ENCODE measurements at places on chromosomes 4 and X.

DNA sequence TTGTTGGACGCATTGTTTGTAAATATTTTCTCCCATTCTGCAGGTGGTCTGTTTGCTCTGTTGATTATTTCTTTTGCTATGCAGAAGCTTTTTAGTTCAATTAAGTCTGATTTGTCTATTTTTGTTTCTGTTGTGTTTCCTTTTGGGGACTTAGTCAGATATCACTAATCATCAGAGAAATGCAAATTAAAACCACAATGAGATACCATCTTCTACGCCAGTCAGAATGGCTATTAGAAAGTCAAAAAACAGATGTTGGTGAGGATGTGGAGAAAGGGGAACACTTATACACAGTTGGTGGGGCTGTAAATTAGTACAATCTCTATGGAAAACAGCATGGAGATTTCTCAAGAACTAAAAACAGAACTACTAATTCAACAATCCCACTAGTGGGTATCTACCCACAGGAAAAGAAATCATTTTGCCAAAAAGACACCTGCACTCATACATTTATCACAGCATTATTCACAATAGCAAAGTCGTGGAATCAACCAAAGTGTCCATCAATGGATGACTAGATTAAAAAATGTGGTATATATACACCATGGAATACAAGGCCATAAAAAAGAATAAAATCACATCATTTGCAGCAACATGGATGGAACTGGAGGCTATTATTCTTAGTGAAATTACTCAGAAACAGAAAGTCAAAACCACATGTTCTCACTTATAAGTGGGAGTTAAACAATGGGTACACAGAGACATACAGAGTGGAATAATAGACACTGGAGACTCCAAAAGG, 8.1 kb downstream of the COQ2 start:
- no peak for DNase-seq

DNA sequence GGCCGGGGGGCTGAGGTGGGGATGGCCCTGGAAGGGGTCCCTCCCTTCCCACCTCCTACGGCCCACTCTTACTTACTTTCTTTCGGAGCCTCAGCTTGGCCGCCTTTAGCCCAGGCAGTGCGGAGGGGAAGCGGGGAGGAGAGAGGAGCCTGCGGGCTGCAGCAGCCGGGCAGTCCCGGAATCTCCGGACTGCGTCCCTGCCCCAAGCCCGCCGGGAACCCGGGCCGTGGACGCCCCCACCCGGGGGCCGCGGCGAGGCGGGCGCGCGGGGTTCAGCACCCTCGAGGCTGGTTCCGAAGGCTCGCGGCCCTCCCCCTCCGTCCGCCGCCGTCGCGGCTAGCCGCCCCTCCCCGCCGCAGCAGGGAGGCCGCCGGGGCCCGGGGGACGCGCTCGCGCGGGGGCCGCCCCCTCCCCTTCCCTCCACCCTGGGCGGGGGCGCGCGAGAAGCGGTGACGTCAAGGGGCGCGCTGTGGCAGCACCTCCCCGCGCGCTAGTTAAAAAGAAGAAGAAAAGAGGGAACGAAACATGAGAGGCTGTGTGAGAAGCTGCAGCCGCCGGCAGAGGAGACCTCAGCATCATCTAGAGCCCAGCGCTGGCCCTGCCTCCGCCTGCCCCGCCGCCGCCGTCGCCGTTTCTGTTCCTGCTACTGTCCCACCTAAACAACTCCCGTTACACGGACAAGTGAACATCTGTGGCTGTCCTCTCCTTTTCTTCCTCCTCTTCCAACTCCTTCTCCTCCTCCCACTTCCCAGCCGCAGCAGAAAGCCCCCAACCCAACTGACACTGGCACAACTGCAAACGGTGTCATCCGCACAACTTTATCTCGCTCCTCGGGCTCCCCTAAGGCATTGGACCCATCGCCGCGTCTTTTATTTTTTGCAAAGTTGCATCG, at the start of gene HHIP:
Gene HHIP, plus strand, starts transcription at position 526 of the 892 bp plus-strand sequence. CDS start 520 bp downstream, outside the sequence.
- no peak for DNase-seq

DNA sequence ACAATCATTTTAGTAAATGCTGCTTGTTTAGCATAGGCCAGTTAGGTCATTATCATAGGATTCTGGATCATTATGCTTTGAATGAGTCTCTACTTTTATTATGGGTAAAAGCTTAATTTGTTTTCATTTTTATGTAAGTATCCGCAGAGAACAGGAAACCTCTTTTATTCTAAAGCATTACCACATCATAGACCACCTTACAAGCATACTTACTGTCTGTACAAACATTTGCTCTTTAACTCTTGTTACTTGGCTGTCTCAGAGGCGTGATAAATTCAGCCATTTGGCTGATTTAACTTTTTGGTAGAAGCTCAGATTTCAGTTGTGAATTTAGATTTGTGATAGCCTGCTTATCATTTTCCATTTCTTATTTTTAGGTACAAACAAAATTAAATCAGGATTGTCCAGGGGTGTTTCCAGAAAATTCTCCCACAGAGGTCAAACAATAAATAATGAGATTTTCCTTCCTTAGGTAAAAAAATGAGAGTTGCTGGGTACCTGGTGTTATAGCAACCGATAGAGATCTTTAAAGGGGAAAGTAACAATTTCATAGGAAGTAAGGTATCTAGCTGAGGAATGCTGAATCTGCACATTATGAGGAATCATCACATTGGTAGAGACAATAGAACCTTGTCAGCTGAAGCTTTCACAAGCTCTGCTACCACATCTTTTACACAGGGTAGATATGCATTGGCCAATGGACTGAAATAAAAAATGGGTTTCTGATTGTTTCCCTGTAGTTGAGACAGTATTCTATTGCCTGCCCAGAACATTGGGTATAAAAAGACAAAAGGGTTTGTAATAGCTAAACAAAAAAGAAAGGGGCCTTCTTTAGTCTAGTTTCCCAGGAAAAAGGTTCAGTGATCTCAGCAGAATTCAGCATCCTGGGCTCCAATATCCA, 62.5 kb downstream of the NDNF start:
- no peak for DNase-seq

DNA sequence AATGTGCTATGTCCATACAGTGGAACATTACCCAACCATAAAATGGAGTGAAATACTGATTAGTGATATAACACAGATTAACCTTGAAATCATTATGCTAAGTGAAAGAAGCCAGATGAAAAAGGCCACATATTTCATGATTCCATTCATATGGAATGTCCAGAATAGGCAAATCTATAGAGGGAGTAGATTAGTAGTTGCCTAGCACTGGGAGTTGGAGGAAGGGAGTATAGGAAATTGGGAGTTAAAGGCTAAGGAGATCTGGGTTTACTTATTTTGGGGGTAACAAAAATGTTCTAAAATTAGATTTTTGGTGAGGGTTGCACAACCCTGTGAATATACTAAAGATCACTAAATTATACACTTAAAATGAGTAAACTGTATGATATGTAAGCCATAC, 26.8 kb downstream of the ENOX2 start:
- DNase-seq: no peak

- DNase-seq: no peak
These were observed 2.5 kb downstream of the GALNT7 start for GRCh38 chr4:173171098-173171497.

DNA sequence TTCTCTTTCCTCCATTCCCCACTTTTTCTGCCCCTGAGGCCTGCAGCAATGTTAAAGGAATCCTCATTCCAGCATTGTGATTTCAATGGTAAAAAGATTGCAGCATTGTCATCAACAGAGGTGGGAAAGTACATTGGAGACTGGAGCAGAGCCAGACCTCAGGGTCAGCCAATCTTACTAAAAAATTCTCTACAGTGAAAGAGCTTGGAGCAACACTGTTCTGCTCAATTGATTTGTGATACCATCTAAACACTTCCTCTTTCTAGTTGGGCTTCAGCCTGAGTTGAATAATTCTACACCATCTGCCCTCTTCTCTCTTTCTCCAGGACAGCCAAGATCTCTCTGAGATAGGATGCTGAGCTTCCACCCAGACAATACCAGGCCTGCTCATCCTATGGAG, 176.5 kb downstream of the AR start:
- DNase-seq: peak; percentile 16

GRCh38 chr4:87895964-87896621, 63.3 kb downstream of the MEPE start:
- peak; percentile 91 for DNase-seq

GRCh38 chr4:137203601-137204000, 328.7 kb downstream of the PCDH18 start:
- no peak for DNase-seq

- DNase-seq: no peak
These were observed 6.9 kb downstream of the CXCL10 start for GRCh38 chr4:76016393-76016792.

DNA sequence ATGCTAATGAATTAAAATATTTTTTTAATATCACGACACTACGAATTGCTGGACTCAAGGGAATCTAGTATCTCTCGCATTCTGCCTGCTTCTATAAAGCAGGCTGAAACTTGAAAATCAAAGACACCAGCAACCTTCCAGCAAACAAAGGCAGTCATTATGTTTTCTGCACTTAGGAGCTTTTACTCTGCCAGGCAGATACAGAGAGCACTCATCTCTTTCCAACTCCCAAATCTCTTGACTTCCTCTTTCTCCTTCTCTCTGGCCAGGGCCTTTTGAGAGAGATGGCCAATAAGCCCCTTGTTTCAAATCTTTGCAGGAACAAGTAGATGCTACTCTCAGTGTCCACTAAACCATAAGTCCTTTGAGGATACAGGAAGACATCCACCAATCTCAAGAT, 95.2 kb upstream of the KLF3 start:
- no peak for DNase-seq

- DNase-seq: no peak
These were observed 11.3 kb downstream of the DTHD1 start for GRCh38 chr4:36292556-36293188.

- DNase-seq: peak; percentile 23
These were observed 1114.9 kb downstream of the C4orf33 start for GRCh38 chr4:130210864-130211263.

- no peak for DNase-seq
These were observed 5.6 kb downstream of the GPR78 start for GRCh38 chr4:8585721-8586212.

DNA sequence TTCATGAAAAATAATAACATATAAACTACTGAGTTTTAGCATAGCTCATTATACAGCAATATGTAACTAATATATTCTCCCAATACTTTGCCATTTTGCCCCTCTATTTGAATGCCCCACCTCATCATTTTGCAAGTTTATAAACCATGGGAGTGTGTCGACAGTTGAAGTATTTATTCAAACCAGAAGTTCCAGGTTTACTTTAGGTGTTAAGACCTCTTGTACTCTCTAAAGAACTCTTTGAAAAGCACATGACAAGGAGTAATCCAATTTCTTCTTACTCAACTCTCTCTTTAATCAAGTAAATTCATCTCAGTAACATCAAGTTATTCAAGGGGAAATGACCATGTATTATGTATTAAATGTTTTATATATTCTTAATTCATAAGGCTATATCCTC, 240.7 kb downstream of the COX18 start:
- no peak for DNase-seq

DNA sequence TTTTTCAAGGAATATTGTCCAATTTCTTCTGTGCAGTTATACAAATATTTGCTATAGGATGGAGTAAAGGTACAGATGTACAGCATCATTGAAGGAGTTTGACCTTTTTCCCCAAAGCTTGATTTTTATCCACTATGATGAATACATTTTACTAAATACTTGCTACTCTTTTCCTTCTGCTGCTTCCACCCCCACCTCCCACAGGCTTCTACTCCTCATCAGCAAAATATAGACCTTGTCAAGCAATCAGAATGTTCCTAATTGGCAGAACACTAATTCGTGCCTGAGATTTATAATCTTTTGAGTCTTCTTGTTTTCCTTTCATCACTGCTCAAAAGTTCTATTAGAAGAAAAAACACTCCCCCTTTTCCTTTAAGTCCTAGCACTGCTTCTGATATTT, 3.8 kb upstream of the THAP9 start:
- no peak for DNase-seq

- DNase-seq: no peak
These were observed at the start of gene TLL1 for GRCh38 chr4:165872461-165873297. TLL1 (plus strand) TSS chr4:165873237; CDS start chr4:165873905, 668 bp downstream.

DNA sequence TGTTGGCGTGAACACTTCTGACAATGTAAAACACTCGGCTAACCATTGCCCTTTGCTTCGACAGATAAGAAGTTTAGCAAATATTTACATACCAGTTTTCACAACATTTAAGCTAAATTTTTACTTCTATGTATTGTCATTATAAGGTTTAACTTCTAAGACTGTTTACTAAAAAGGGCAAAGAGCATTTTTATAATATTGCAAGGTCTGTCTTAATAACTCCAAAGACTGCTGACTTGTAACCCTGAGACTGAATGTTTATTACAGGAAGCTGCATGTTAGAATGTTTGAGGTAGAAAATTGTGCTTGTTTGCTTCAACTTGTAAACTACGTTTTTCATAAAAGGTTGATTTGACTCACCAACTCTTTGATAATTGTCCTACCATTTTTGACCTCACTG, 213.2 kb upstream of the RPS6KA3 start:
- DNase-seq: no peak

- DNase-seq: no peak
These were observed 84.2 kb downstream of the SORCS2 start for GRCh38 chr4:7276515-7276914.

DNA sequence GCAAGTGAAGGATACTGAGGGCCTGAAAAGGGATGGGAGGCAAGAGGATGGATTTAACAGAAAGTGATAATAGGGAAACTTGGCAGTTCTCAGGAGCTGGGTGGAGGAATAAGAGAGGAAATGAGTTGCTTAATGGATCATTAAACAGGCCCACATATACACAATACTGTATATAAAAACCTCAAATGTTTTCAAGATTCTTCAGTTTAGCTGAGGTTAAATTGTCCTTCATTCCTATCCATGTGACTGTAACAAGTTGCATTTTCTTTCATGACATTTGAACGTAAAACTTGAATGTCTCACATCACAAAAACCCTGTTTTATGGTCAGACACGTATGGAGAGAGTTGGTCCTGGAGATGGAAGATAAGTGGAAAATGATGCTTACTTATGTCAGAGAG, 76.5 kb upstream of the PLAC8 start:
- no peak for DNase-seq

GRCh38 chr4:152944666-152945320, 8.7 kb downstream of the FHDC1 start:
- DNase-seq: no peak

DNA sequence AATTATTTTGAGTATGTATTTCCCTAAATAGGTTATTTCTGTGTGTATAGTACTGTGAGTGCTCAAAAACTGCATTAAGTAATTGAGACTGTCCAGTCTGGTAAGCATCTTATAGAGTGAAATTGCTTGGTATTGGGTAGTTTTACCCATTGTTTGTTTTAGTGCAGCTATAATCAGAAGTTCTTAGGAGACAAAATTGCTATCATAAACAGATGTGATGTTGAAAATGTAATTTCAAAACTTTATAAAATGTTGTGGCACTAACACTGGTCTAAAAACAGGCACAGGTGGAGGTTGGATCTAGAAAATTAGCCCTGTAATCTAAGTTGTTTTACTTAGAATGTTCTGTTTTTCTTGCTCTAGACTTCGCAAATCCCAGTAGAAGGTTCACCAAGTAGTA, 46.8 kb downstream of the RAPGEF2 start:
- DNase-seq: no peak

- no peak for DNase-seq
These were observed 22.8 kb upstream of the SH3RF1 start for GRCh38 chr4:169293343-169294176.
